ENCODE measurements at places on chromosomes 7 and 10.

DNA sequence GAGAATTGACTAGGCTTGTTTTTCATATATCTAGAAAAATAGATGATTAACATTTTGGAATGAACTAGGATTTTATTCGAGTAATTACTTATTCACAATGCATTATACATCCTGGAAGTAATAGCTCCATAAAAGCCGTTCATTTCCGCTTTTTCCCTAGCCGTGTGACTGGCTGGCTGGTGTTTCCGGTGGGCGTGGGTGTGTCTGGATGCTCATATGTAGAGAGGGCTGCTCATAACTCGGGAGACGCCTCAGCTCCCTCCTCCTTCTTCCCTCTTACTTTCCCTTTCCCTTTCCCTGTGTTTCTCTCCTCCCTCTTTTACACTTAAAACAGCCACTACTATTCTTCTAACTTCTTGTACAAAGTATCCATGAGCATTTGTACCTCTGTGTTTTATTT, 187.7 kb upstream of the VSTM2A start:
- no peak for DNase-seq

DNA sequence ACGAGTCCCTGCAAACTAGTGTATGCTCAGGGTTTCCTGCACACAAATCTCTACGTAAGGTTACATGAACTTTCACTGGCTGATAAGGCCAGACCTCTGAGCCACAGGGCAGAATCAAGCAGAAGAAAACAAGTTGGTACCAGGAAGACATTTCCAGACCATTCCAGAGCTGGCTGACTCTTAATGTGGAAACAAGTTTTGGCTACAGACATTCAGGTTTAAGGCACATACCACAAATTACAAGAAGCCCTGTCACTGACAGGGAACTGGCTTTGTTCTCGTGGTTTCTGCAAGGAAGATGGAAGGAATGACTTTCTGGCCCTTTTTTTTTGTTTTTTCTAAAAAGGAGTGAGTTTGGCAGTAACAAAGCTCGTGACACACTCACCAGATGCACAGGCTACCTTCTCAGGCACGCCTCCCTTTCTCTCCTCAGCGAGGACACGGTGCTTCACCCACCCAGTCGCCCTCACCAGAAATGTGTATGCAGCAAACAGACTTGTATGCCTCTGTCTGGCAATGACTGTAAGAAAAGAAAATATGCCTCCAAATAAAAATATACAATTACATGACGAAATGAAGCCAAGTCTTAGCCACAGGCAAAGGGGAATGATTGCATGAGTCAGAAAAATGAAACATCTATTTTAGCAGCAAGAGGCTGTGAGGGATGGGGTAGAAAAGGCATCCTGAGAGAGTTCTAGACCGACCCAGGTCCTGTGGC, 22.6 kb downstream of the PLAC9 start:
- DNase-seq: peak; percentile 81

DNA sequence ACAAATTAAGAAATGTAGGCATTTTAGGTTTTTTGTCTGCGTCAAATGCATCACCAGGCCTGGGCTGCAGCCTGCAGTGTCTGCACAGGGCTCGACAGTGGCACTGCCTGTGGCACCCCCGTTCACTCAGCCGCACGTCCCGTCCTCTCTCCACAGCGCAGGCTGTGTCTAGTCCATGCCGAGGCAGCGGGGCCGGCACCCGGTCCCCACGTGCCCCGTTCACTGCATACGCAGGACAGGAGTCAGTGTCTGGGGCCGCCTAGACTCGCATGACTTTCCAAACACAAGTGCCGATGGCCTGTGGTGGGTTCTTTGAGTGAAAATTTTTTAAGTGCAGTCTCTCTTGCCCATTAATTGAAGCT, 446.4 kb downstream of the PTPRN2 start:
- DNase-seq: no peak

- DNase-seq: no peak
Observed at GRCh38 chr10:97060441-97061084, 125.2 kb downstream of the SLIT1 start.

DNA sequence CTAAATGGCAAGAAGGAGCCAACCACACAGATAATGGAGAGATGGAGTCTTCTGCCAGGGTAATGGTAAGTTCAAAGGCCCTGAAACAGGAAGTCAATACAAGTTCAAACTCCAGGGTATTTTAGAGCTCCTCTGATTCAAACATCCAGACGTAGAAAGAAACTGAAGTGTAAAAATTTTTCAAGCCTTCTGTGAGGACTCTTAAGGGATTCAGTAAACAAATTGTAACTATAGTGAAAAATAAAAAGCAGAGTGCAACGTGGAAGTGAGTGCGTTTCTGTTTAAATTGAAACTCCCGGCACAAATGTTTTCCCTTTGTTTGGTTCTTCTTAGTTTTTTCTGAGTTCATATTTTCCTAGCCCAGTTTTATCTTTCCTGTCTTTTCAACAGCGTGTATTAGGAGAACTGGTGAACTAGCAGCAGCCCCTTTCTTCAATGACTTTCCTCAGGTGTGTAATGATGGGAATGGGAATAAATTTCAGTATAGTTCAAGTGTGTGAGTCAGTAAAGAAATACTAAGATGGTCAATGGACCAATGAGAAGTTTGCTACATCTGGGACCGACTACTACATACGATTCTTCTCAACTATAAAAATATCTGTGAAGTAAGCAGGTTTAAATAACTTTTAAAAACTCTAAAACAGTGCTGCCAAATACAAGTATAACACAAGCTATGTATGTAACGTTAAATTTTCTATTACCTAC, 298.9 kb downstream of the CSTF2T start:
- no peak for DNase-seq

DNA sequence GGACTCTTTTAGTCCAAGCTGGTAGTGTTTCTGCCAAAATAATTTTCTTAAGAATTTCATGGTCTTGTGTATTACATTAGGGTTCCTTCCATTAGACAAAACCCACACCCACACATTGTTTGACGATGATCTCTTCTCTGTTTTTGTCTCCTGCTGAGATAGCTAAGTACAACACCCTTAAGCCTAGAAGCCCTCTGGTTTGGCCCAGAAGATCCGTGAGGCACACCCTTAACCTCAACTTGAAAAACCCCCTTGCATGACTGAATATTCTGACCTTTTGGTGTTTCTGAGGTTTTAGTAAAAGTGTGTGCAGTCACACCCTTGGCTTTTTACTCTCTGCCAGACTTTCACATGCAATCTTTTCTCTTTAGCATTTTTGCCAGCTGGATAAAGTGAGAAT, 29.3 kb upstream of the ERCC6 start:
- no peak for DNase-seq

DNA sequence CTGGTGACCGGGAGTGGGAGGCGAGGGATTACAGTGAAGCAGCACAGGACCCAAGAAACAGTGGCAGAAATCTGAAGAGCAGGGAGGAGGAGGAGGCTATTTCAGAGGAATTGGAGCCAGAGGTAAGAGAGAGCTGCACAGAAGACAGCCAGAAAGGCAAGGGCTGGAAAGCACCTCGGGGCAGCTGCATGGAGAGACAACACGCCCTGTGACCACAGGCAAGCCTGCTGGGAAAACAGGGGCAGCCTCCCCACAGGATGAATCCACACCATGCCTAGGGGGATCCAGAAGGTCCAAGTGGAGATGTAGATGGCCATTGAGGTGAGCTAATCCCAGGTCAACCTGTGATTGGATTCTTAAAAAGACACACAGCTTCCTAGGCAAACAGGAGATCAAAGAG, 118.8 kb downstream of the CLEC2L start:
- DNase-seq: no peak

- peak; percentile 96 for DNase-seq
Observed at GRCh38 chr10:5945561-5946418, 31.6 kb downstream of the IL15RA start.

DNA sequence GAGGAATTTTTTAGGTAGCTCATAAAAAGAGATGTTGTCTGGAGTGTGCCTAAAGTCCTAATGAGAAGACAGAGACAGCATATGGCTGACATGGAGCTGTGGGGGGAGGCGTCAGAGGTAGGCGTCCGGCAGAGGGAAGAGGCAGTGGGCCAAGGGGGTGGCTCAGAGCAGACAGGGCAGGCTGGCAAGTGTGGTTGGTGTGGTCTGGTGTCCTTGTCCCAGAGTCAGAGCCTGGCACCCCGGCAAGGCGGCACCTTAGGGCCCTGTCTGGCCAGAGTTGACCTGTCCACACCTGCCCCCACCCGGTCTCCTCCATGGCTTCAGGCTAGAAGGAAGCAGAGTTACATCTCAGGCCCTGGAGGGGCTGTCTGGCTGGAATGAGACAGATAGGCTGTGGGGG, 220.3 kb upstream of the ZNF32 start:
- DNase-seq: no peak

DNA sequence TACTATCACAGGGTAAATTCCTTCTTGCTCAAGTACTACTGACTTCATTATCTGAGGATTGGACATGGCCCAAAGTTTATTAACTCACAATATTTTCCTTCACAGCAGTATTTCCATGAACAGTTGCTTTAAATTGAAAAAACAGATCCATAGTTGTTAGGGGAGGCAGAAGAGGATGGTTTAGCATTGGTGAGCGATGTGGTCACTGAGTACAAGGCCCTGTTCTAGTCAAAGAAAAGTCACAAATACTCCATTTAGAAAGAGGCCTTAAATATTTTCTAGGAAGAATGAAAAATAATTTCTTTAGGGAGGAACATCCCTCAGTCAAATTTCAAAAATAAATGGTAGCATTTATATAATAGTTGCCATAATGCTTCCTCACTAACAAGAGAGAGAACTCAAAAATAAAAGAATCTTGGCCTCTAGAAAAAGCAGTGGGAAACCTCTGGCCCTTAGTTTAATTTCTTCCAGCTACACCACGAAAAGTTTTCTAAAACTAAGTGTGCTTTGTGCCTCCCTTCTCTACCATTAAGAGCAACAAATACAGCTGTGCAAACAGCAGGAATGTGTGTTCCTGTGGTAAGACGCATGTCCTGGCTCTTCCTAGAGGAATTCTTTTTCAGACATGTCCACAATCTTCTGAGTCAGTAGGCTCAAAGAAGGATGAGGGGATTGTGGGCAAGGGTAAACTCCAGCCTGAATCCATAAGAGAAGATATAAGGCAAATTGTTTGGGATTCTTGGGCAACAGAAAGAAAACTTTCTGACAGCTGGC, 105.7 kb downstream of the HOXA1 start:
- no peak for DNase-seq

DNA sequence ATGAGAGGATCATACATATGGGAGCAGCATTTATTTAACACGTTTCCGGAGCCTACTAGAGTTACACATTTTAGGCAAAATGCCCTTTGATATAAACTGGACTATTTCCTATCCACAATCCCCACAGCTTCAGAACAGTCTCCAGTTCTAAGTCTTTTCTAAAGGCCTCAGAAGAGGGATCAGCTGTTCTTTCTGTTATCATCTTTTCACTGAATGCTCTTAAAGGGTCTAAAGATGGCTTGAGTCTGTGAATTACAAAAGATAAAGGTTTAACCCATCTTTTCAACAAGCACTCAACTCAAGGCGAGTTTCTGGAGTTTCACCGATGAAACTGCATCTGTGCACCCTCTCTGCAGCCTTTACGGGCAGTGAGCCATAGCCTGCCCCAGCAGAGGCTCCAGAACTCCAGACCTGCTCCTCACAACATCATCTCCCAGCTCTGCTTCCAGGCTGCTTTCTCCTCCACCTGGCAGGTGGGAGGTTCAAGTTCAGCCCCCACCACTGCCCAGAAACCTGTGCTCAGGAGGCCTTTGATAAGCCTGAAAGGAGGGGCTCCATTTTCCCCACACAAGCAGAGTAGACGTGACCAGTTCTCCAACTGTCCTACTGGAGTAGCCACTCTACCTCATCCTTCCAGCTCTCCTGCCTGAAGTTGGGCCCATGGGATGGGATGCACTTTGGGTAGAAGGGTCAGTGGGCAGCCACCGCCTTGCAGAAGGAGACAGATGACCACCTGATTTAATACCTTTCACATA, 53.4 kb downstream of the HSPA12A start:
- no peak for DNase-seq

- no peak for DNase-seq
Observed at GRCh38 chr10:125838802-125839575, 15.6 kb downstream of the BCCIP start.

DNA sequence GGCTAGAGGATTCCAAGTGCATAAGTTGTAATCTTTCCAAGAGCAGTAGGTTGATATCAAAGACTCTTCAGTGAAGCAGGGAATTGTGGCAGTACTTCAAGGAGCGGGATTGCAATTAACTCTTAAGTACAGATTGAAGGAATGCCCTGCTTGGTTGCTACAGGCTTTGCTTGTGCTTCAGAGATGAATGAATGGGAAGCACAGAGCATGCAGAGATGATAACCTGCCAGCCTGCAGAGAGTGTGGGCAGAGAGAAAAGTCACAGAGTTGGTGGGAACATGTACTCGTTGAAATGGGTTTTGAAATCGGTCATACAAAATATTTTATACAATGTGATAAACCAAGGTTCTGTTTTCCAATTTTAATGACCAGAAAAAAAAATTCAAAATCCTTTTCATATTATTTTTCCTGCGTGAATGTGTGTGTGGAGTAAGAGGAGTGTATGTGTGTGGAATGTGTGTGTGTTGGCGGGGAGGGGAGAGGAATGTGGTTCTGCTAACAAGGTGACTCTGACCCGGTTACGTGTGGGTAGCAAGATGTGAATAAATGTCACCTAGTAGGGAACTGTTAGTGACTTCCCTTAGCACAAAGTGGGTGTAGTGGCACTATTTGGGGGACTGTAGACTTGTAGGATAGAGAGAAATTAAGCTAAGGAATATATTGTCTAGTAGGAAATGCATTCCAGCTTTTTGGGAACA, 697.8 kb downstream of the GATA3 start:
- no peak for DNase-seq

DNA sequence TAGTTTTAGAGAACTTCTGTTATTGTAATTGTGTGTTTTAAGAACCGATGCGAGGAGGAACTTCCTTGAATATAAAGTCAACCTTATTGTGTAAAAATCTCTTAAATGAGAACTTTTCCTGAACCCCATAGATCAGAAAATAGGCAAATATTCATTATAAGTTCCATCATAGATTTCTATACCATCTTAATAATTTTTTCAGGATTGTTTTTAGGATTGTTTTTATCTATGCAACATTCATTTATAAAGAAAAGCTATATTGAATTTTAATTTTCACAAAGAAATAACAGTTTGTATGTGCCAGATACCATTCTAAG, 1.7 kb upstream of the SMNDC1 start:
- DNase-seq: no peak

- DNase-seq: no peak
Observed at GRCh38 chr10:25849268-25849667, 84.8 kb upstream of the MYO3A start.

- DNase-seq: peak; percentile 7
Observed at GRCh38 chr7:68840991-68841390, 757.3 kb upstream of the AUTS2 start.

DNA sequence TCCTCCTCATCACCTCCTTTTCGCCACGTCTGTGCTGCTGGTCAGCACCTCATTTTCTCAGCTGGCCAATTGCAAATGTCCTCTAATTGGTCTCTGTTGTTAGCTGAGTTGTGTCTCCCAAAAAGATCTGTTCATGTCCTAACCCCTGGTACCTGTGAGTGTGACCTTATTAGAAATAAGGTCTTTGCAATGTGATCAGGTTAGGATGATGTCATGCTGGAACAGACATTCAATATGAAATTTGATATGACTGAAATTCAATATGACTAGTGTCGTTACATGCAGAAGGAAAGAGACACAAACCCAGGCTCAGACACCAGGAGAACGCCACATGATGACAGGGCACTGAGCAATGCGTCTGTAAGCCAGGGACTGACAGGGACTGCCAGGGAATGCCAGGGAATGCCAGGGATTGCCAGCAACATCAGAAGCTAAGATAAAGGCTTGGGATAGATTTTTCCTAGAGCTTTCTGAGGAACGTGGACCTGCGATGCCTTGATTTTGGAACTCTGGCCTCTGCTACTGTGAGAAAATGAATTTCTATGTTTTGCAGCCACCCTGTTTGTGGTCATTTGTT, 77.5 kb upstream of the CXCL12 start:
- no peak for DNase-seq

GRCh38 chr10:80474941-80475340, 20.8 kb downstream of the TSPAN14 start:
- no peak for DNase-seq

Data from AG04449 (cell line).